Activated CD4-positive, alpha-beta T cell treated with anti-CD3 and anti-CD28 coated beads for 48 hours (primary cell): ENCODE measurements at places on chromosomes 5 and 9.

DNA sequence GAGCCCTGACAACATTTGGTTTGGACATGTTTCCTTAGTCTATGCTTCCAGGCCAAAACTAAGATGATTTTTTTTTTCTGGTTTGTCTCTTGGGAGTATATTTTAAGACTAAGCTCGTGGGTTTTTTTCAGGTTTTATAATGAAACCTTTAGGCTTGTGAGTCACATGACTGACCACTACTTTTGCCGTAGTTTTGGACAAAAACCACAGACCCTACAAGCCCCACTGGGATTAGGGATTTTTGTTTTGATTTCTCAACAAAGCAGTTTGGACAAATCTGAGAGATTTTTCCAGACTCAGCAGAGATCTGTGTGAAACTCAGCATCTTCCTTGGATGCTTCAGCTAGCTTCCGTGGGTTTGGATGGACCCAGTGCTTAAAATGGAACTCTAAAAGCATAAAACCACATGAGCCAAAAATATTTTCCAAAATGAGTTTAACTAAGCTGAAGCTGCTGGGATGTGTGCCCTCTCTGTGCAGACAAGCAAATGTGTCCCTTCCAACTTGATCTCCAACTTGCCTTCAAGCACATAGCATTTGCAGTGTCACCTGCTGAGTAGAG lies 70.3 kb upstream of the SMIM15 start:
- DNase-seq, result no peak

DNA sequence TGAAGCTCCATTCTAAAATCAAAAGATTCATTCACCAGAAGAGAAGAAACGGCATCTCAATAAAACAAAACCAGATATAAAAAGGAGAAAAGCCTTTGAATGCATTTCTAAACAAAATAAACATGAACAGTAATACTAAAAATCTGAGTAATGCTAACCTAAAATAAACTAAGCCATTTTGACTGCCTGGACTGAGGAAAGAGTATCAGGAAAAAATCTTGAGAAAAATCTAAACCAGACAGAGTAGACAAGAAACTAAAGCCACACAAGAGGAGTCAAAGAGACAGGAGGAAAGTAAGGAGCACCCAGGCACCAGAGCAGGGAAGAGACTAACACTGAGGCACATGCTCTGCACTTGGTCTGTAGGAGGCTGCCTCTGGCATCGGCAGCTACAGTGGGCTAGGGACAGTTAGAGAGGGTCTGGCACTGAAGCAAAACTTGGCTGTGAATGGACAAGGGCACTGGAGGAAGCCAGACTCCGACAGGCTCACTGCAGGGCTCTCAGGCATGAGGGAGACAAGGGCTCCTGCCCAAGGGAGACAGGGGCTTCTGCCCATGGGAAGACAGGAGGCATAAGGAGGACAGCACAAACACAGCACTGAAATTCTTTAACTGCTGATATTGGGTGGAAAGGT lies 50.2 kb downstream of the DROSHA start:
- no peak for DNase-seq

- no peak for DNase-seq
Observed at GRCh38 chr5:83889971-83890745, 169.5 kb upstream of the HAPLN1 start.

DNA sequence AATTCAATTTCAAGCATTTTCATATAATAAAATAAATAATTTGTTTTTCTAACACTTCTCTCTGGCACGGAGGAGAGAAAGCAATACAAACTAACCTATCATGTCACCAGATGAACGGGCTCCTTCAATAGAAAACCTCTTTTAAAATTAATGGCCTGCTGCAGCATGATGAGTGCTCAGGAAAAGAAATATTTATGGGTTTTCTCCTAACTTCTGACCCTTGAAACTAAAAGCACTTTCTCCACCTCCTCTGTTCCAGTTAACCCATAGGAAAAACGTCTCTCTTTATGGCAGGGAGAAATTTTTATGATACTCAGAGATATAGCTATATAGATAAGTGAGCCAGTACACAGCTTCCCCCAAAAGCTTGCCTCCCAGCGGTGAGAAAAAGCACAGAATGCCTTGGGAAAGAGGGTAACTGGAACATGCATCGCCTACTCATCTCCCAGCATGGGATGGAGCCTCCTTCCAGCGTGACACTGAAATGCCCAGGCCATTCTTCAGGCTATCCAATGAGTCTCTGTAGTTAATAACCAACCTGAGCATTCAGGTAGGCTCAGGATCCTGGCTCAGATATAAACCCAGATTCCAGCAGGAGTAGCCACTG lies 963.0 kb upstream of the DMAC1 start:
- no peak for DNase-seq

- no peak for DNase-seq
Observed at GRCh38 chr9:87379300-87379699, 118.4 kb upstream of the DAPK1 start.

DNA sequence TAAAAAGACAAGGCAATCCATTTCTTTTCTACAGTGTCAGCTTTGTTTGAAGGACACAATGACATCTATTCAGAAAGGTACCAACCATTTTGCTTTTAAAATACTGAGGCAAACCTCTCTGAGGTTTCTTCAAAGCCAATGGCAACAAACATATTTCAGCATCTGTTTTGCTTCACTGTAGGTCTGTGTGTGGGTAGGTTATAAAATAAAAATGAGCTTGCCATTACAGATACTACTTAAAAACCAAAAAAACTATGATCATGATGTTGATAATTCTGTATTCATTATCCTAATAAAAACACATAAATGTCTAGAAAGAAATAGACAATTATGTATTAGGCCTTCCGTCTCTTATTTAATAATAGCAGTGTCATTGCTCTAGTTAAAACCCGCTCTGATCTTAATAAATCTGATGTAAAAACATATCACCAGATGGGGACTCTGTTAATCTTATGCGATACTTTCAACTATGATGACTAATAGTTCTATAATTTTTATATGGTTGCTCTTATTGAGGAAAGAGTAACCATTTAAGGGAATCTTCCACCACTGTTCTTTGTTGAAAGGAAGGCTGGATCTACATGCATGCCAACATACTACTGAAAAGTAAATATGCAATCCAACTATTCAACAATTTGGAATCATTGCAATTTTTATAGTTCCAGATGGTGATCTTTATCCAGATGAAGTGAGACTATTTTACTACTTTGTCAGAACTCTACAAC lies 647.2 kb downstream of the PDE4D start:
- no peak for DNase-seq

DNA sequence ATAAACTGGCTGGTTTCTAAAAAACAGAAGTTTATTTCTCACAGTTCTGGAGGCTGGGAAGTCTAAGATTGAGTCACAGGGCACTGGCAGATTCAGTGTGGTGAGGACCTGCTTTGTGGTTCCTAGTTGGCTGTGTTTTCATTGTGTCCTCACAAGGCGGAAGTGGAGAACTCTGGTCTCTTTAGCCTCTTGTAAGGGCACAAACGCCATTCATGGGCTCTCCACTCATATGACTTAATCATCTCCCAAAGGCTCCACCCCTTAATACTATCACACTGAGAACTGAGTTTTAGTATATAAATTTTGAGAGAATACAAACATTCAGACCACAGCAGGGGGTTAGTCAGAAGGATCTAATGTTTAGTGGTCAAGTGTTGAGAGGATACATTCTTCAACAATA lies 208.2 kb downstream of the SEC61B start:
- no peak for DNase-seq

DNA sequence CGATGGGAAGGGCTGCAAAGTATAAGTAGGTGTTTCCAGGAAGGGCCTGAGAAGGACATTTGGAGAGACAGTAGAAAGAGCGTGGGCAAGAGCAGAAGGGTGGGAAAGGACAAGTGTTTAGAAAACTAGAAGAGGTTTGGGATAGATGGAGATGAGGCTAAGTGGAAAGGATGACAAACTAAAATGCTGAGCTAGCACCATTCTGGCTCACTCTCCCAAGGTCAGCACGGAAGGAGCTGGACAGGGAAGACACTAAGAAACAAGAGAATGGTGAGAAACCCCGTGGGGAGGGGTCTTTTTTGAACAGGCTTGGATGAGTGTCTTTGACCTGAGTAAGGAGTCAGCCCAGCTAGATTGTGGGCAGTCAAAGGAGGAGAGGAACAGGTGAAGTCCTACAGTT lies 286.0 kb downstream of the CDK5RAP2 start:
- DNase-seq, result no peak

GRCh38 chr5:67292201-67292940 lies 95.8 kb upstream of the CD180 start:
- no peak for DNase-seq

DNA sequence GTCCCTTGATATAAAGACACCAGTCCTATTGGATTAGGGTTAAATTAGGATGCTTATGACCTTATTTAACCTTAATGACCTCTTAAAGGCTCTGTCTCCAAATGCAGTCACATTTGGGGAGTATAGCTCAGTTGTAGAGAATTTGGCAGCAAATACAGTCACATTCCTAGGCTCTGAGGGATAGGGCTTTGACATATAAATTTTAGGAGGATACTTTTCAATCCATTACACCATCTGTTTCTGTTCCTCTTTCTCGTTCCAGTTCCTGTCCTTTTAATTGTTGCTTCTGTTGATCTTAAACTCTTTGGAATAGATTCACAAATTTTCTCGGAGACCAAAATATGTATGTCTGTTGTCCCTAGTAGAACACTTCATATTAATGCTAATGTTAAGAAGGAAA lies 390.0 kb upstream of the PCSK5 start:
- DNase-seq, result no peak

DNA sequence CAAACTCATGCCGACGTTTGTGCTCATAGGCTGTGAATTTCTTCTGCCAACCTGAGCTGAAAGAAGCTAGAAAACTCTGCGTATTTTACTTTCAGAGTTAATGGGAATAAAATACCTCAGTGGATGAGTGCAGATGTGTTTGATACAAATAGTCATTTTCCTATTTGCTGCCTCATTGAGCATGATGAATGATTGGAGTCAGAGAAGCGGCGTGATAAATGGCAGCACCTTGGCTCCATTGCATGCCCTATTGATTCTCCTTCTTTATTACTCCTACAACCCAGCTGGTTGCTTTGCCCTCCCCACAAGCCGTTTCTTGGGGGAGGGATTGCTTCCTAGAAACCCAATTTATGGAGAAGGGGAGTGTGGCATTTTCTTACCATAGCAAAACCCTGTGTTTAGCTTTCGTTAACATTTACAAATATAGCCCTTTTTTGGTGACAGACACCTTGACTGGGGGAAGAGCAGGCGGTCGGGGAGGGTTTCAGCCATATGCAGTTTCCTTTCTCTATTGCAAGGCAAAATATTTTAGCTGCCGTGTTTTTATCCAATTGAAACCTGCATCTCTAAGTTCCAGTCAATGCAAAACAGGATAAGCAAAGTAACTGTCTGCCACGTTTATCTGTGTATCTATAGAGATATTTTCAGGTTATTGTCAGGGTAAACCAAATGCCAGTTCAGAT lies 93.1 kb upstream of the TBCA start:
- no peak for DNase-seq

DNA sequence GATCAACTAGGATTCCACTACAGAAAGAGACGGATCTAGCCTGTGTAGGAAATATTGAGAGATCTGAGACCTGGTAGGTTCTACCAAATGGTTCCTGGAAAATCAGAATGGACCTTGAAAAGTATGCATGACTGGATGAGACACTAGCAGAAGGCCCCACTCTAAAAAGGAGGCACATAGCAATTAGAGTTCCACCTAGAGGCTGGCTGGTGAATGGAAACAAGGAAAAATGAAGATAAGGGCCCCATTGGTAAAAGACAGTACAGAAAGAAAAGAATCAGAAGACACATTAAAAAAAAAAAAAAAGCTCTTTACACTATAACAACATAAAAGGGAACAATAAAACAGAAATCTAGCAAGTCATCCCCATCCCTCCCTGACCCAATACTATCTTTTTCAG lies 518.5 kb downstream of the NR2F1-AS1 start:
- DNase-seq, result no peak

- no peak for DNase-seq
Observed at GRCh38 chr9:98134702-98135557, 15.9 kb upstream of the TRIM14 start.
